ENCODE measurements at places on chromosomes 7 and 10. TPM values are rescaled to one million over a fixed set of nuclear protein-coding genes. Genes with fewer than 3 reads are reported as not detected.

UCN3 gene
- not detected for total RNA-seq

DNA sequence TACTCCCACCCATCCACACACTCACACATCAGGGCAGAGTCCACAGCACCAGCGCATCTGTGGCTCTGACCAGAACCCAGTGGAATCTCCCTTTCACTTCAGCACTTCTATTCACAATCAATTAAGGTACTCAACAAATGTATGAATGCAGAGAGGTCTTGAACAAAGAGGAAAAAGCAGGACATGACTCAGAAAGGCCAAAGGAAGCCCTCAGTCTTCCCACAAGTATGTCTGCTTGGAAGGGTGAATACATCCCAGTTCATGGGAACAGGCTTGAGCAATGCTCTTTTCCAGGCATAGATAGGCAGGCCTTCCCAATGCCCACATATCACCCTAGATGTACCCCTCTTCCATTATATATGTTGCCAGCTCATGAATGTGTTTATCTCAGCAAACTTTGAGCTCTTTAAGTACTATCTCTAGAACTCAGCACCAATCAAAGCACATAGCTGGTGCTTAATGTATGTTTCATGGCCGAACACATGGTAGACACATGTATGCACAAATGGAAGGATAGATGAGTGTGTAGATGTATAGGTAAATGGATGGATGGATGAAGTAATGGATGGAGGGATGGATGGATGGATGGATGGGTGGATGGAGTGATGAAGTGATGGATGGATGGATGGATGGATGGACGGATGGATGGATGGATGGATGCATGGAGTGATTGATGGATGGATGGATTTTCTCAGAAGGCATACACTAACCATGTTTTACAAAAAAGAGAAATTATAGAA lies 507.6 kb downstream of the GRID1 start:
- DNase-seq = no peak

- no peak for DNase-seq
These were observed 83.5 kb downstream of the OTUD1 start for GRCh38 chr10:23522345-23522744.

- DNase-seq = no peak
These were observed 160.8 kb downstream of the XPNPEP1 start for GRCh38 chr10:109762555-109762954.

MAP3K8 gene
- 8.0 TPM for total RNA-seq

- no peak for DNase-seq
These were observed 230.1 kb downstream of the ELFN1 start for GRCh38 chr7:1899951-1900762.

GRCh38 chr10:1615186-1615954 lies 122.0 kb downstream of the ADARB2 start:
- DNase-seq = no peak

- DNase-seq = no peak
These were observed 6.8 kb downstream of the TBATA start for GRCh38 chr10:70778267-70778924.

SLC18A3 gene
- not detected for total RNA-seq

PCDH15 gene
- 0.32 TPM for total RNA-seq

- no peak for DNase-seq
These were observed at the start of gene INA for GRCh38 chr10:103276896-103277712. Gene INA (plus strand): TSS chr10:103277138. CDS start chr10:103277212, 74 bp downstream.

DNA sequence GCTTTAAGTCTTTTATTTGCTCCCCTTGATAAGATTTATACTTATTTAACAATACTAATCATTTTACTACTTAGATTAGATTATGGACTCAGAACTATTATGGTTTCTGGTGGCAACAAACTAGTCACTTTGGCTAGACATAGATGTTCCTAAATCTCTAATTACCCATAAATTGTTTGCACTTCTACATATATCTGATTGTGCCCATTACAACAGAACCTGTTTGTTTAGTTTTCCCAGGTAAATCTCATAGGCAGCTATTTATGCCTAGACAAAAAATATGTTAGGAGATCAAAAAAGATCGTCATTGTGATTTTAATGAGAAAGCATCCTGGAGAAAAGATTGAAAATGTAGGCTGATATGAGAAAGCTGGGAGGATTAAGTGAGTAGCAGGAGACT lies 14.4 kb downstream of the UBN2 start:
- no peak for DNase-seq

DNA sequence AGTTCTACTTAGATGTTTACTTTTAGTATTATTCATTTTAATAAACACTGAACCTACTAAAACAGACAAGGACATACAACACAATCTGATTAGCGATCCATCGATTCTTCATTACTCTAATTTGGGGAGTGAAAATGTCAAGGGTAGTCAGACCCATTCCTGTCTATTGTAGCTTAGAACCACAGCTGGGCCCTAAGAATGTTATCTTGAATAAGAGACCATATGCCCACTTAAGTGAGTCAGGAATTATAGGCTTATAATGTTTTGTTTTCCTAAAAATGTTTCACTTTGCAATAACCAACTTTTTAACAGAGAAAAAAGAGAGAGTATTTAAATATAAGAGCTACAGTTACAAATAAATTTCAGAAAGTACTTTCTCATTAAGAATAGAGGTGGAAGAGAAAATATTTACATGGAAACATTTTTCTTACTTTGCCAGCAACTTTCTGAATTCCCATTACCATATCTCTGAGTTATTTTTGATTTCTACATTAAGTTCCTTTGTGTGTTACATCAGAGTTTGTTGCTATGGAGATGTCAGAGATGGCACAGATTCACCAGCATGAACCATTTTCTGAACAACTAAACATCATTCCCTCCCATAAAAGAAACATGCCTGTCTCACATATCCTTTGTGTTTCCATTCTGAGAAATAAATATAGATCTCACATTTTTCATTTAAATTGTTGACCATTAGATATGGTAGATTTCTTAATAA lies 75.4 kb upstream of the SLC13A1 start:
- DNase-seq = peak; percentile 41

- DNase-seq = no peak
These were observed 22.0 kb downstream of the INPP5A start for GRCh38 chr10:132559538-132559937.

HOXA6 gene
- 8.3 TPM for total RNA-seq

TAS2R5 gene
- total RNA-seq = 0.50 TPM

RTKN2 gene
- total RNA-seq = 4.0 TPM

DNA sequence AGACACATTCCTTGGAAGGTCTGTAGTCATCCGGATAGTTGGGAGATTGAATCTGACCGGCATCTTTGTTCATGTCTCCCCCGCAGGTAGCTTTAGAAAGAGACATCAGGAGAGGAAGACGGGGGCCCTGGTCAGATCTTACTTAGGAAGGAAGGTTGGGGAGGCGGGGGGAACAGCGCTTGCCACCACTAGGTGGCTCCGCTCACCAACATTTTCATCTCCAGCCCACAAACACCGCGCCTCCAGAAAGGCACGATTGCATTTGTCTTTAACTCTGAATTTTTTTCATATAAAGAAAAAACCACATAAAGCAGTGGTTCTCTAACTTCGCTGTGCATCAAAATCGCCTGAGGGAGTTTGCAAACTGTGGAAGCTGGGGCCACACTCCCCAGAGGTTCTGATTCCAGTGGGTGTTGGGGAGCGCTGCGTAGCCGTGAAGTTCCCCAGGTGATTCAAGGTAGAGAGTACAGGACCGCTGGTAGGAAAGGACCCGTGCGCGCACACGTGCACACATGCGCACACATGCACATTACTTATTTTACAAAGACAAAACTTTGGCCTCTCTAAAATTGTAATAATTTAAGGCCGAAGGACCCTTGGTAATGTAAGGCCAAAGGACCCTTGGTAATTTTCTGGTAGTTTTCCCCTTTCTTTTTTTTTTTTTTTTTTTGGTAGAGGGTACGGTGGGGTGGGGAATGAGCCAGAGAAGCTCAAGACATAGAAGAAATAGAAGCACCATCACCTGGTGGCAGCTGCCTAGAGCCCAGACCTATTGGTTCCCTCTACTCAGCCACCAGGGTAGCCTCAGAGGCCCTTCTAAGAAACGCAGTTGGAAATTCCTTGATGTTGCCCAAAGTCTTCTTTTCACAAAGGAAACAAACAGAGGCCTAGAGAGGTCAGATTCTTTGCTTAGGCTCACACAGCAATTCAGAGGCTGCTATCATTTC lies 37.4 kb upstream of the OPALIN start:
- DNase-seq = peak; percentile 45

GRCh38 chr10:59577984-59578383 lies 131.7 kb downstream of the SLC16A9 start:
- DNase-seq = no peak

- DNase-seq = no peak
These were observed 76.0 kb upstream of the CAV2 start for GRCh38 chr7:116423499-116423898.

DNA sequence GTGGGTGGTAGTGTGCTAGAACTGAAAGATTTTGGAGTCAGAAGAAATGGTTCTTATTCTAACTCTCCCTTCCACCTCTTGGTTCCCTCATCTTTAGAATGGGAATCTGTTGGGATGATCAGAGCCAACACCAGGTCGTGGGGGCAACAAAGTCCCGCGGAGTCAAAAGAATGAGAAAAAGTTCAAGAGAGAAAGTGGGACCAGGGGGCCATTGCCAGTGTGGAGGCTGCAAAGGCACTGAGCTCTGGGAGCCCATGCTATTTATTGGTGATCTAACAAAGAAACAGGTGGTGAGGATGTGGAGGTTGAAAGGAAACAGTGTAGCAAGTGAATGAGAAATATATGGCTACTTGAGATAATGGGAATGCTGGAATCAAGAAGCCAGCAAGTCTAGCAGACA lies 29.4 kb downstream of the AGAP4 start:
- no peak for DNase-seq

DNA sequence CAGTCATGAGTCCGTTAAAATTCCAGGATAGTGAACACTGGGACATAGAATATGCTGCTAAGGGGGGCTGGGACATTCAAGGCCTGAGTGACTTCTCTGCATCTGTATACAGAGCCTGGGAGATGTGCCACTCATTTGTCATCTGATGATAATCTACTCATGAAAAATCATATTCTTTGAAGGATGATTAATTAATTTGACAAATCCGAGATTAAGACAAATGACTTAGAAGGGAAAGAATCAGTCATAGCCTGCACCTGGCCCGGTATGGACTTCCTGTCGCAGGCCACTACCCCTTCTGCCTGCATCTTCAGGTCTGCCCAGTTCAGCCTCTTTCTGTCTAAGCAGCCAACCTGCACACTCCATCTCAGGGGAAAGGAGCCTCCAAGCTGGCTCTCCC lies 18.8 kb upstream of the FAM170B start:
- no peak for DNase-seq

PKD2L1 gene
- not detected for total RNA-seq

- no peak for DNase-seq
These were observed 801.2 kb upstream of the ZWINT start for GRCh38 chr10:57162231-57162630.

VPS37D gene
- total RNA-seq = 3.6 TPM

GRCh38 chr7:130641497-130641896 lies 27.1 kb downstream of the COPG2 start:
- no peak for DNase-seq

DNA sequence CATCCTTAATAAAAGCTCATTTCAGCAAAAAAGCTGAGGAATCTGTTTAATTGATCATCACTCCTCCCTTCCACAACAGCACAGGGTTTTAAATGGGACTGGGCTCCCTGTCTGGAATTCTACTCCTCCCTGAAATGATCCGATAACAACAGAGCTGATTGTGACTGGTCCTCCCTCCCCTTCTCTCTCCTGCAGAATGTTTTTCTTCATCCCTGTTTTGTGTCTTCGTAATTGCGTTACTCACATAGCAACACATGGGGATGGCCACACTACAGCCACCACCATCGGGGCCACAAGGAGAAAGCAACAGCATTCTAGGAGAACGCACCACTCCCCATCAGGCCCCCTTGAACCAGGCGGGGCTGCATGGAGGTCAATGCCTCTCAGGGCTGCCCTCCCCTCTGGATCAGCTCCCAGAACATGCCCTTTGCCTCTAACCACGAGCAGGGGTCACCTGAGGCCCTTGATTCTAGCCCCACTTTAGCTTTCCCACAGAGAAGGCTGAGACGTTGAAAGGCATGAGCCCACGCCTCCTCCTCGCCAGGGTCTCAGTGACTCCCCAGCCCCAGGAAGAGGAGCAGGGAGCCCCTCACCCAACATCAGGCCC lies 152.6 kb downstream of the PLXNA4 start:
- DNase-seq = no peak

DNA sequence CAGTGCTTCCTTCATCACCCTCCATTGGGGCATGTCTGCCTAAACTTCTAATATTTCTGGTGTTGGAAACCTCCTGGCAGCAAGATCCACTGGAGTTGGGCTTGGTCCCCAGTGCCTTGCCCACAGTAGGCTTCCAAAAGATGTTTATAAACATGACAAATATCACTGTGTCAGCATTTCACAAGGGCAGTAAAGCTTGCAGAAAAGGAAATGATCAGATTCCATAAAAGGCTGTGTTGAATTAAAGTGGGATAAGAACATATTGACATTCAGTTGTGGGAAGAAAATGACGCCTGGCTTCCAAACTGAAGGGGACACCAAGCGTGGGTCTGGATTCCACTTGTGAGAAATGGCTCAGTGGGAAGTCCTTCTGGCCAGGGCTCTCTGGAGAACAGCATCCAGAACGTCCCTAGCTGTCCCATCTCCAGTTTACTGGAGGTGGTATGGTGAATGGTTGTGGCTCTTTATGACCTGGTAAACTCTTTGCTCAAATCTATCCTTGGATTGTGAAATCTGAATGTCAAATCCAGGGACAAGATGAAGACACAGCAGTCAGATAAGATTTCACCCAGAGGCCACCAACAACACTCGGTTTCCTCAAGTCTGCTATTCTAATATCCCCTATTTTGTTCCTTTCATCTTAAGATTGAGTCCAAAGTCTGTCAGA lies 287.2 kb downstream of the TNS3 start:
- no peak for DNase-seq

DNA sequence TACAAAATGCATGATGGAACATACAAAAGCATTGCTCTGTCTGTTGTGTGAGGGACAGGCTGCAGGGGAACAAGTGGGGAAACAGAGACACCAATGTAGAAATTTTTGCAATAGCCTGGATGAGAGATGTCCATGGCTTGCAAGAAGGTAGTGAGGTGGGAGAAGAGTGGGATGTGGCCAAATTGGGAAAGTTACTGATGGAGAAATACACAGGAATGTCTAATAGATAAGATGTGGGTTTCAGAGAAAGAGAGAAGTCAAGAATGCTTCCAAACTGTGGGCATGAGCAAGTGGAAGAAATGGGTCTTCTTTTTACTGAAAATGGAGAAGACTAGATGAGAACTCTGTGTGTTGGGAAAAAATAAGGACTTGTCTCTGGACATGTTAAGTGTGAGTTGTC lies 592.7 kb downstream of the TNS3 start:
- no peak for DNase-seq

DNA sequence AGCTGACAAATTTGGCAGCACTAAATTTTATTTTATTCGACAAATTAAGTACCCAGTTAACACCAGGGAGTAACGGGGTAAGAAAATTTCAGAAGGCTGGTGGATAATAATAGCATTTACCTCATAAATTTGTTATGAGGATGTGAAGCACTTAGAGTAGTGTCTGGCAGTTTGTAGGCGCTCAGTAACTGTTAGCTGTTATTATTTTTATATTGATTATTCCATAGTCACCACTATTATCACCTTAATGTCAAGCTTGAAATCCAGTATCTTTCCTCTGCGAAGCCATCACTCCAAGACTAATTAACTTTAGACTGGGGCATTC lies 563 bp upstream of the COA1 start:
- DNase-seq = peak; percentile 16
